ENCODE measurements at places on chromosomes 2 and 18.

DNA sequence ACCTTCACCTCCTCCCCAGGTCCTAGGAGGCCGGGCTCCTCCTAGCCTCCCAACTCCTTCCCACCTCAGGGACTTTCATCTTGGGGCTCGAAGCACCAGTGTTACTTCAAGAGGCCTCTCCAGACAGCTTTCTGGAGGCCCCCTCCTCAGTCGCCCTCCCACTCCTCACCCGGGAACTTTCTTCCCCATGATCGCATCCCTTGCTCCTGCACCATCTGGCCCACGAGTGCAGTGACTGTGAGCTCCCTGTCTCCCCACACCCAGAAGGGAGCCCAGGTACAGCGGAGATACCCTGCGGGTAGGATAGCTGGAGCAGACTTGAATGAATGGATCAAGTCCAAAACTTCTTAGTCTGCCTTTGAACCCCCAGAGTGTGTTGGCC lies 6.1 kb downstream of the ERFE start:
- no peak for DNase-seq

DNA sequence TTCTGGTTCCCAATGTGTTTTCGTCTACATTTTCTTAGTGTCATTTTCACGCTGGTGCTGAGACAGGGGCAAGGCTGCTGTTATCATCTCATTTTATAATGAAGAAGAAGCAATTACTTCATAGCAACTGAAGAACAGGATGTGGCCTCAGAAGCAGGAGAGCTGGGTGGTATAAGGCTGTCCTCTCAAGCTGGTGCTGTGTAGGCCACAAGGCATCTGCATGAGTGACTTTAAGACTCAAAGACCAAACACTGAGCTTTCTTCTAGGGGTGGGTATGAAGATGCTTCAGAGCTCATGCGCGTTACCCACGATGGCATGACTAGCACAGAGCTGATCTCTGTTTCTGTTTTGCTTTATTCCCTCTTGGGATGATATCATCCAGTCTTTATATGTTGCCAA lies 7.3 kb downstream of the IL36G start:
- no peak for DNase-seq

DNA sequence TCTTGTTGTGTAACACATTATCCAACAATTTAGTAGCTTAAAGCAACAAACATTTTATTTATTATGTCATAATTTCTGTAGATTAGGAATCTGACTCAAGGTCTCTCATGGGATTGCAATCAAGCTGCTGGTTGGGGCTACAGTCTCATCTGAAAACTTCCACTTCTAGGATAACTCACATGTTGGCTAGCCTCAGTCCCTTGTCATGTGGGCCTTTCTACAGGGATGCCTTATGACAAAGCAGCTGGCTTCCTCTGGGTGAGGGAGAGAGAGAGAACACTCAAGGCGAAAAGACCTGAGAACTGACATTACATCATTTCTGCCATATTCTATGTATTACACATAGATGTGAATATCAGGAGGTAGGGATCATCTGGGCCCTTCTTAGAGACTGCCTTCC lies 317.9 kb upstream of the VRK2 start:
- DNase-seq, result no peak

GRCh38 chr2:77508511-77508910 lies 13.7 kb downstream of the LRRTM4 start:
- no peak for DNase-seq

GRCh38 chr2:176158855-176159662 lies 2.0 kb downstream of the HOXD3 start:
- DNase-seq, result no peak

DNA sequence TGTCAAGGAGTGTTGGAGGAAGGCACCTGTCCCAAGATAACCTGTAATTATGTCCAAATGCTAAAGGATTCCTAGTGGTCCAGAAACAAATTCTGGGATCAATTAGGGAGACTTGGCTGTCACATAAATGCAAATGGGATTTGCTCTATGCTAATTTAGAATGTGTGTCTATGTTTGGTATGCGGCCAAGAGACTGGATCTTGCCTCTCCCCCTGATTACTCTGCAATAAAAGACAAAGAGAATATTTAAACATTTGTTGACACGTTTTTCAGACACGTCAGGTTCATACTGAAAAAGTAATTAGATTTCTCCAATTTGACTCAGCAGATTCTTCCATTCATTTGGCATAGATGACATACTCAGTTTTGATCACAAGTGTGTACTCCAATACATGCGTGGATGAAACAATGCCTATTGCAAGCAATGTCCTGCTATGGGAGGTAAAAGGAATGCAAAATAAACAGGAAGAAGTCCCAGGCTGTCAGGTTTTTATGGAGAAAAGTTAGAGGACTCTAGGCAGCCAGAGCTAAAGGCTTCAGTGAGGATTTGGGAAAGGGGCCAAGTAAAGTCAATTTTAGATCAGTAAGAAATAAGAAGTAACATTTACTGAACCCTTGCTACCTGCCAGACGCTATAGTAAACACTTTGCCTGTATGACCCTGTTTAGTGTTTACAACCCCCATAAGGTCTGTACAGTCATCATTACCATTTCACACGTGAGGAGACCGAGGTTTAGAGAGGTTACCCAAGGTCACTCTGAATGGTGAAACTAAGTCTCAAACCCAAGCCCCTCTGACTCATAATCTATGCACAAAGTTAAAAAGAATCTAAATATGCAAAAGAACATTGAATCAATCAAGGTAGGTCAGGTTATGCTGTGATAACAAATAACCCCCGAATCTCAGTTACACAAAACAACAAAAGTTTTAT lies 7.8 kb downstream of the ANTXR1 start:
- no peak for DNase-seq

GRCh38 chr2:196244966-196245365 lies 73.6 kb upstream of the STK17B start:
- no peak for DNase-seq

DNA sequence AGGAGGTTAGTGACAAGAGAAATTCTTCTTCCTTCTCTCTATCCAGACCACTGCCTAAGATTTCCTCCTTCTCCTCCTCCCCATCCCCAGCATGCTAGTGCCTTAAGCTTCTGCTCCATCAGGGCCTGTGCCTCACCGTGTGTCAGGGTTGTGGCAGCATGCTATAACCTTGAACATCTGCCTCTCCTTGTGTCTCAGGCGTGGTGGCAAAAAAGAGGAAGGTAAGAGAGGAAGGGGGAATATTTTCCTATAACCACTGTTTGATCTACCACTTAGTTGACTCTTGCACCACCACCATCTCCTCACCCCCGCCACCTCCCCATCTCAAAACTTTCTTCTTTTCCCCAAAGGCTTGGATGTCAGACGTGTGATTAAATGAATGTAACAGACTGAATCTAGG lies 38.3 kb upstream of the PEX13 start:
- DNase-seq, result no peak

- no peak for DNase-seq
Measured at GRCh38 chr2:184906709-184907108, 308.4 kb downstream of the ZNF804A start.

- DNase-seq, result no peak
Measured at GRCh38 chr2:229342376-229342775, 71.3 kb upstream of the PID1 start.
